LHCN-M2 (cell line): ENCODE measurements at places on chromosomes 5 and 9. TPM values are rescaled to one million over a fixed set of nuclear protein-coding genes. Genes with fewer than 3 reads are reported as not detected.

DNA sequence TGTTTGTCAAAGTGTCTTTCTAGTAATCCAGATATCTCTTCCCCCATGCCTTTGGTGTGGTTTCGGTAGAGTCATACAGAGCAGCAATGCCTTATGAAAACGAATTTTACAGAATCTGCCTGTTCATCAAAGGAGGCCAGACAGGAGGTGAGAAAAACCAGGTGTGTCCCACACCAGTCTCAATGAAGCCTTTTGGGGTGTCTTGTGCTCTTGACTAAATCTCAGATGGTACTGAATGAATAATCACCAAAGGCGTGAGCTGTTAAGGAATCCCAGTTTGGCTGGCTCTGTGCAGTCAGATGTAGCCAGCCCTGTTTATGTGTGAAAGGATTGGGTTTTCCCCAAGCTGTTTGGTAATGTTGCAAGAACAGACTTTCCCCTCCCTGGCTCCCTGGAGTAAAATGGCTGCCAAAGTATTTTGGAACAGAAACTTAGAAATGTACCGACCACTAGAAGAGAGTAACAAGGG is 70.8 kb upstream of the CDKN2B start:
- DNase-seq, result peak; percentile 50

- DNase-seq, result no peak
These were observed 4.1 kb upstream of the CLK4 start for GRCh38 chr5:178630951-178631350.

- DNase-seq, result no peak
These were observed 121.7 kb downstream of the GIN1 start for GRCh38 chr5:102998224-102998623.

- DNase-seq, result peak; percentile 82
These were observed 65.2 kb downstream of the TMC1 start for GRCh38 chr9:72586388-72587130.

FGF18 gene
- 0.06 TPM in 1 of 2 replicates, not detected in the other for total RNA-seq

GRCh38 chr9:81032831-81033230 is 656.5 kb downstream of the TLE1 start:
- peak; percentile 46 for DNase-seq

- DNase-seq, result no peak
These were observed 55.4 kb upstream of the RNF130 start for GRCh38 chr5:180126716-180127681.

GRCh38 chr5:10520706-10521105 is 43.2 kb upstream of the ANKRD33B start:
- no peak for DNase-seq

- no peak for DNase-seq
These were observed 25.6 kb downstream of the NRG2 start for GRCh38 chr5:140017397-140018095.

GRCh38 chr5:16726538-16726946 is 109.7 kb upstream of the RETREG1 start:
- peak; percentile 91 for DNase-seq

GRCh38 chr9:107044872-107045271 is 181.9 kb downstream of the ZNF462 start:
- no peak for DNase-seq

DNA sequence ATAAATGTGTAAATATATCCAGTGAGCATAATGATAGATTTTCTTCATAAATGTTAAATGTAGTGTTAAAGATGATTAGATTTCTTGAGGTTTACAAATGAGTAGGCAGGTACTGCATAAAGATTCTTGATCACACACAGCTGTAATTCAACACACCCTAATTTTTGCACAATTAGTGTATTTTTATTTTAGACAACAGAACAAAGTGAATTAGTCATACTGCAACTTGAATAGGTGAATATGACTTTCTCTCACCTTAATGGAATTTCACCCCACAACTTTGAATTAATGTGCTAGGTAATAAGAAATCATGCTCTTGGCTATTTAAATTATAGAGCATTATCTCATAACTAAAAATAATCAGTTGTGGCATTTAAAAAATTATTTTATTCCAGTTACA is 795.7 kb upstream of the ACO1 start:
- DNase-seq, result no peak

DNA sequence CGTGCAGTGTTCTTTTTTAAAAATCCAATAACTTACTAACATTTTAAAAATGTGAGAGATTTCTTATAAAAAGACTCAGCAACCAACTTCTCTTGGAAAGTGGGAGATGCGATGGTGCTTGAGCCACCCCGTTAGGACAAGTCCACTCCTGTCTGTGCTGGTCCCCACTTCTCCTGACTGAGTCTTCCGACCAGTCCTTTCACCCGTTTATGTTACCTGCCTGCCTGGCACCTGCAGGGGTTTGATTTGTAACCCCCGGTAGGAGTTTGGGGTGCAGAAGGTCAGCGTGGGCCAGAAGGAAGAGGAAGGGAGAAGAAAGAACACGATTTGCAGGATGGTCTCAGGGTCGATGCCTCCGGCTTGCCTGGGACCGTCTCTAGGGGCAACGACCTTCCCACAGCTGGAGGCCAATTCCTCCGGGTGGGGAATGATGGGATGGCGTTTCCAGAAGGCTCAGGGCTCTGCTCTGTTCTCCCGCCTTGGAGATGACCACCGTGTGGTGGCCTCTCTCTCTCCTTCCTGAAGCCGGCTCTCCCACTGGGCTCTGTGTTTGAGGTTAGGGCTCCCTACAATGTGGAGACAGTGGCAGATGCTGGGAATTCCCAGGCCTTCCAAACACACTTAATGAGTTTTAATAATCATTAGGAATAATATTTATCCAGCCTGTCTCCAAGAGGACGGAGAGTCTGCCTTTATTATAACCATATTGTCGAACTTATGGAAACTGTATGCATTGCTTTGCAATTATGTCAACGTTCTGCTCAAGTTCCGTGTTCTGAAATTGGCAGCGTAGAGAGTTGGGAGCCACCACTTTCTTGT is 14.8 kb downstream of the COL27A1 start:
- no peak for DNase-seq

DNA sequence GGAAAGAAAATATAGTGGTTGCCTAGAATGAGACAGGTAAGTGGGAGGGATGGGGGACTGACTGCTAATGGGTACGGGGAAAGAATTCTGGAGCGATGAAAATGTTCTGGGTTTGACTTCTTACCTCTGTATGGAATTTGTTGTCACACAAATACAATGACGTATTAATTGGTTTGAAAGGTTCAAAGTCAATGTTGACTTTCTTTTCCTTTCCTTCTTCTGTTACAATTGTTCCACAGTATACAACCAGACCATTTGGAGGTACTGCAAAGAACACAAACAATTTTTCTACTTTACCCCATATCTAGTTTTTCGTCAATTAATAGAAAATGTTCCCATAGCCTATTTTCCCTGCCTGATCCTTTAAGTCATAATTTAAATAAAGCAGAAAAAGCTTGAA is 25.6 kb downstream of the ETF1 start:
- DNase-seq, result no peak

GRCh38 chr9:120534266-120534665 is 45.7 kb downstream of the CDK5RAP2 start:
- no peak for DNase-seq

GEMIN5 gene
- 22.6 and 27.3 TPM in 2 replicates for total RNA-seq

GRCh38 chr5:173452119-173452905 is 124.1 kb upstream of the STC2 start:
- DNase-seq, result peak; percentile 72

EIF4E1B gene
- not detected in 2 replicates for total RNA-seq

DNA sequence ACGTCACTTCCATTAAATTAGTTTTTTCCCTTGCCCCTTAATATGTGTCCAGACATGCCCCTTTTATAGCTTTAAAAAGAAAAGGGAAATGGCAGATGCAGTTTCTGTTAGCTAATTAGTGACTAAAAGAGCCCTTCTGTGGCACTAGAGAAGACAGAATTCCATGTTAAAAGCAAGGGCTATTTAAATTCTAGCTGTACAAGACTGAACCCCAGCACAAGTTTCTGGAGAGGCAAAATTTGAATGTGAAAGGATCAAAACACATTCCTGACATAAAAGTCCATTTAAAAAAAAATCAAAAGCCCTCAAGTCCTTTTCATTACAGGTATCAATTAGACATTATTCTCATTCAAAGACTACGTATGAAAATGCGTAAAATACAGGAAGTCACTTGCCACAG is 78.7 kb downstream of the HAPLN1 start:
- no peak for DNase-seq

CARTPT gene
- total RNA-seq, result not detected in 2 replicates

TEX48 gene
- not detected in 2 replicates for total RNA-seq

DNA sequence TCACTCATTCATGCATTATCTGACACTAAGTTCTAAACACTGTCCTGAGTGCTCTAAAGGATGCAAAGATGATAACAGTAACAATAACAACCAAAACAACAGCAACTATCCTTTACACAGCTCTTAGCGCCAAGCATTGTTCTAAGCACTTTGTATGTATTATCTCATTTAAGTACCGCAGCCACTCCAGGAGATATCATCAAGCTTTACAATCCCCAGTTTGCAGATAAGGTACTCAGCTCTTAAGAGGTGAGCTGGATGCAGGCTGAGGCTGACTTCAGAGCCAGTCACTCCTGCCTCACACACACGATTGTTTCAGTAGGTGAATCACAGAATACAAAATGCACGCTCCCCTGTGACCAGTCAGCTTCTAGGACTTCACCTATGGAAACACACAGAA is 141.8 kb downstream of the PAX5 start:
- DNase-seq, result no peak

- no peak for DNase-seq
These were observed 277.2 kb upstream of the ZNF608 start for GRCh38 chr5:125023673-125024072.

ALDH1A1 gene
- 155 and 163 TPM in 2 replicates for total RNA-seq

DNA sequence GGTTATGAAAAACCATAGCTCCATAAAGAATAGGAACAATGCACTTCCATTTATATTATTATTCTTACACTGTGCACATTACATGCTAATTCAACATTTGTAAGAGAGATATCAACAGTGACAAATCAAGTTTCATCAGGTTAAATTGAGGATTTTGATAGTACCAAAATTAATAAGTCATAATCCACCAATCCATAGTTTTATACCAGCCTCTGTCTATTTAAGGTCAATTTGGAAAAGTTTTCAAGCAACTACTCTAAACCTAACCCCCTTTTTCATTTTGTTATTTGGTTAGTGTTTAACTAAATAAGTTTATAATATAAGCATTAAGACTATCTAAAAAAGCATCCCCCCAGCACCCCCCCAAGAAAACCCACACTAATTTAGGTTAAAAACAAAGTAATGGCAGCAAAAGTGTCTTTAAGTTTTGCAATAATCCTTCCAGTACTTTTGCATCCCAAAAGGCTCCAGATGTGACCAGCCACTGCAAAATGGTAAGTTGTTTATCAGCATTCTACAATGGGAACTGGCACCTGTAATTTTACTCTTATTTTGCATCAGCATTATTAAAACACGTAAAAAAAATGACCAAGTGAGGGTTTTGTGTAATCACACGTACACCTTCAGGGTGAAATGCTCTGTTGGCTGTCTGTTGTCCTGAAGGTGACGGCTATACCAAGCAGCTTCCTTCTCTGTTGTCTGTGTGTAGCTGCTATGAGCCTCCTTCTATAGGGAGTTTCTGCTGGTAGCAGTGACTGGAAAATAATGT is 36.8 kb upstream of the SSBP2 start:
- peak; percentile 87 for DNase-seq

TNFSF15 gene
- total RNA-seq, result 0.06 and 0.13 TPM in 2 replicates

- peak; percentile 34 for DNase-seq
These were observed 9.1 kb downstream of the BRD3 start for GRCh38 chr9:134058716-134059115.

NSUN2 gene
- 58.1 and 61.3 TPM in 2 replicates for total RNA-seq

DNA sequence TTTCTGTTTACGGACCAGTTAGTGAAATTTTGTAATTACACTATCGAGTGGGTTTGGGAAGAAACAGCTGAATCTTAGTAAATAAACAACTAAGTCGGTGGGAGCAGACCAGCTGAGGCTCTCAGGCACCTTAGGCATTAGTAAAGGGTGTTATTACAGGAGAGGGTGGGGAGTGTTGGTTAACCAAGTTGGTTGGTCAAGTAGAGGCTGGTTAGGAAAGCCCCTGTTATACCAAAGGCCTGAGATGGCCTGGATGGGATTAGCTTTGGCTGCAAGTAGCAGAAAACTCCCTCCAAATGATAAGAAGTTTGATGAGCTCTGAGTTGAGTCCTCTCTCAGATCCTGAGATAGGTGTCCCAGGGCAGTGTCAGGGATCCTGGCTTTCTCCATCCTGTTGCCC is 81.3 kb downstream of the PPARGC1B start:
- no peak for DNase-seq

DNA sequence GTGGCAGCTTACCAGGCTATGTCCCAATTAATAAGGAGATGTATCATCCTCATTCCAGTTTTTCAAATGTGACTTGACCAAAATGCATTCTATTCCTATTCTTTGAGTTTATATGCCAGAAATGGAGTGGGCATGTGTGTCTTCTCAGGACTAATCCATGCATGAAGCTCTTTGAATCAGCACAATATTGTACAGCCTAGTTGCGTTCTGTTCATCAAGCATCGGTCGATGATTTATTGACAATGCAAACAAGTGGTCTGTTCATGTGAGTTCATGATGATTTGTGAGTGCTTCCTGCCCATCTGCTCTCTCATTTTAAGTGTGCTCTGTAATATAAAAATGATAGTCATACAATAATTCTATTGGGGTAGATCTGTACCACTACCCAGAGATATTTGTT is 48.3 kb downstream of the PALM2AKAP2 start:
- no peak for DNase-seq

PLGRKT gene
- total RNA-seq, result 32.4 and 36.0 TPM in 2 replicates

GRCh38 chr5:175461370-175461769 is 17.0 kb upstream of the SFXN1 start:
- no peak for DNase-seq

NEURL1B gene
- 12.3 and 14.6 TPM in 2 replicates for total RNA-seq

GRCh38 chr5:38650946-38651345 is 94.5 kb upstream of the LIFR start:
- peak; percentile 83 for DNase-seq

SLC36A2 gene
- not detected in 2 replicates for total RNA-seq

DNA sequence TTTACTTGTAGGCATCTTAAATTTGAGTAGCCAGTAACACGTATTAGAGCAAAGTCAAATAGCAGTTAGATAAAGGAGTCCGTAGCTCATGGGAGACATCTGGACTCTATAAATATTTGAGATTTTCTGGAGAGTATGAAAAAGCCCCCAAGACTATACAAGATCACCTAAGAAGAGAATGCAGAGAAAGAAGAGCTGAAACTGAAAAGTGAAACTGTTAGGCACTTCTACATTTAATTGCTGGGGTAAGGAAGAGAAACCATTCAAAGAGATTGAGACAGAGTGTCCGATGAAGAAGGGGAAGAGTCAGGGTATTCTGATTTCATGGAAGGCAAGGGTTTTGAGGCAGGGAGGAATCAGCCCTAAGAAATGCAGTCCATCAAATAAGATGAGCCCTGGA is 2372.1 kb downstream of the MAT2B start:
- no peak for DNase-seq

GRCh38 chr5:15373151-15373550 is 126.8 kb upstream of the FBXL7 start:
- no peak for DNase-seq

GRCh38 chr9:77237896-77238295 is 60.6 kb downstream of the VPS13A start:
- DNase-seq, result no peak

GRCh38 chr5:116559239-116559638 is 15.4 kb downstream of the SEMA6A start:
- DNase-seq, result no peak

EEIG1 gene
- total RNA-seq, result 4.8 and 12.2 TPM in 2 replicates

WDR38 gene
- not detected in 2 replicates for total RNA-seq
